NCI-H510A (cell line): ENCODE measurements at places on chromosomes 16 and 17.

GRCh38 chr16:67872631-67873434, at the start of gene EDC4:
EDC4 (plus strand) TSS chr16:67873052; CDS start chr16:67873262, 210 bp downstream.
- peak; percentile 32 for DNase-seq

DNA sequence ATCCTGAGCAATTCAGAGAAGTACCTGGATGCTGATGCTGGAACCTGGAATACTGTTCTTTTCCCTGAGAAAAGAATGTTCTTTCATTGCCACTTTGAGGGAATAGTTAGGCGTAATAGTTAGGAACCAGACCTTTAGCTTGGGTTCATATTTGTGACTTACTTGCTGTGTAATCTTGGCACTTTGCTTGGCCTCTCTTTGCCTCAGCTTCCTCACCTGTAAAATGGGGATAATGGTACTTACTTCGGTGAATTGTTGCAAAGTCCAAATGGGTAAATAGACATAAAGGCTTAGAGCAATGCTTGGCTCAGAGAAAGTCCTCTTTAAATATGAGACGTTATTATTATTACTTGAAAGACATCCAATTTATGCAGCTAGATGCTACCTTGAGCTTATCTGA, 55.0 kb upstream of the CLEC19A start:
- DNase-seq, result no peak

DNA sequence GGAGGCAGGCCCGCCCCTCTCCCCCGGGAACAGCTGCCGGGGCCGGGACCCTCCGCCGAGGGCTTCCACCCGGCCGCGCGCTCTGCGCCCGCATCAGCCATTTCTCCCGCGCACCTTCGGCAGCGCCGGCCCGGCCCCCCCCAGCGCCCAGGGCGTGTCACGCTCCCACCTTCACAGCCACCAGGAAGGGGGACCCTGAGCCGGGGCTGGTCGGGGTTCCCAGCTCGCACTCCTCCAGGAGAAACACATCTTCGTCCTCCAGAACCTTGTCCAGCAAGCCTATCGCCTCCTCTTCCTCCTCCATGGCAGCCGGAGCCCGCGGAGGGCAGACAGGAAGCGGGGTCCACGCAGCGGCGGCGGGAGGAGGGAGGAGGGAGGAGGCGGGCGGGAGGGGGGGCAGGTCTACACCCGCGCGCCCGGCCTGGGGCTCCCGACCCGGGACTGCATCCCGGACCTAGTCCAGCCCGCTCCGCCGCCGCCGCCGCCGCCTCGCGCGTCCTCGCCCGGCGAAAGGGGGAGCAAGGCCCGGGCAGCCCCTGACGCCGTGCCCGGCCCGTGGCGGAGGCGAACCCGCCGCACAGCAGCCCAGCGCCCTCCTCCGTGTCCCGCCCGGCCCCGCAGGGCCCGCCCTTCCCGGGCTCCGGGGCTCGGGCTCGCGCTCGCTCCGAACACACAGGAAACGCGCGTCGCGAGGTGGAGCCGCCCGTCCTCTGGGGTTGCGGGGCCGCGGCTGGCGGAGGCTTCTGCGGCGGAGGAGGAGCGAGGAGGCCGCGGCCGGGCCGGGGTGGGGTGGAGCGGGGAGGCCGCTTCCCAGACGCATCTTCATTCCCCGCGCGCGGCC, 70.8 kb downstream of the ABR start:
- DNase-seq, result no peak

GRCh38 chr16:4373909-4374742, 2.5 kb downstream of the VASN start:
- no peak for DNase-seq

GRCh38 chr17:18994631-18995030, 9.9 kb downstream of the FAM83G start:
- no peak for DNase-seq

GRCh38 chr17:81094509-81095382, 59.8 kb downstream of the BAIAP2 start:
- DNase-seq, result peak; percentile 56

GRCh38 chr17:19335951-19336631, 26.4 kb downstream of the B9D1 start:
- DNase-seq, result no peak

- DNase-seq, result no peak
These were observed 59.0 kb upstream of the MED9 start for GRCh38 chr17:17417718-17418181.

GRCh38 chr17:43650471-43650870, 11.3 kb downstream of the MEOX1 start:
- no peak for DNase-seq

GRCh38 chr16:19104607-19105006, 9.2 kb upstream of the ITPRIPL2 start:
- no peak for DNase-seq

DNA sequence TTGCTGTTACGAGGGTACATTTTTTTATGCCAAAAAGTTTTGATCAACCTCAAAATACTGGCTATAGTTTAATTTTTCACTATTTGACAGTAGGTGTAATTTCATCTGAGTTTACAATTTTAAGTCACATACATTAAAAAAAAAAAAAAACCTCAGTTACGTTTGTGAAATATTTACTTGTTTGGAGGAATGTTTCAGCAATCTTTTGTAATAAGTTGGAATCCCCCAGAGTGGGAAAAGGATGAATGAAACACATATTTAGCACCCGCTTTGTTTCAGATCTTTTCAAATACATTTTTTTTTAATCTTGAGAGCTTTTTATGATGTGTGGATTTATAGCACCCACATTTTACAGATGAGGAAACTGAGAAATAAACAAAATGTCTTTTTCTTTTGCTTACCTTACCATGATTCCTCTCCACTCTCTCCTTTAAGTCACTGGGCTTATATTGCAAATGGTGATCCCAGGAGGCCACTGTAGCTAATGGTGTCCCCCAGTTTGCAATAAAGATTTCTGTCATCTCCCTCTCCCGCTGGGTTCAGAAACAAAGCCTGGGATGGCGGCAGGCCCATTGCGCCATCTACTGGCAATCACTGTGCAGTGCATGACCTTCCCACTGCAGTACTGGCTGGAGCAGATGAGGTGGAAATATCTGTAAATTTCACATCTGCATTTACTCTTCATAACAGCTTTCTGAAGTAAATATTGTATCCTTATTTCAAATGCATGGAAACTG, 27.7 kb downstream of the TBC1D3B start:
- DNase-seq, result no peak

DNA sequence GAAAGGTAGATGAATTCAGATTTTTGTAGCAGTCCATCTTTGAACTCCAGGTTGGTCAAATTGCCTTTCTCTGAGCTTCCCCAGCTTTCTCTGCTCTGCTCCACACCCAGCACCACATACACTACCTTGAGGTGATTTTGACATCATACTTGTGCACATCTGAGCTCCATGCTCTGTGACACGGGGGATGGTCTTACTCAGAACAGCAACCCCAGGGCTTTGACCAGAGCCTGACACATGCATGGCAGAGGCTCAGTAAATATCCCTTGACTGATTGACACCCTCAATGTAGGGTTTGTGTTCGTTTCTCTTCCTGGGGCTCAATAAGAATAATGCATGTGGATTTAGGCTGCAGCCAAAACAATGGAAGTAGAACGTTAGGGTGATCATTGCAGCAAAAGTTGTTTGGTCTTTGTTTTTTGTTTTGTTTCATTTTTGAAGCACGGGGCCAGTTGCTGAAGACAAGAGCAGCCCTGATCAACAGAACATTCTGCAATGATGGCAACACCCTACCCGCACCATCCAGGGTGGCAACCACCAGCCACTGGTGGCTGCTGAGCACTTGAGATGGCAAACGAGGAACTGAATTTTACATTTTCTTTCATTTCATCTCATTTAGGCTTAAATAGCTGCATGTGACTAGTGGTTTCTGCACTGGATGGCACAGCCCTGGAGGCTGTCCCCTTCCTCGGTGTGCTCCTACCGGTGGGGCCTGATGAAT, 224.8 kb upstream of the TNRC6C start:
- DNase-seq, result no peak

DNA sequence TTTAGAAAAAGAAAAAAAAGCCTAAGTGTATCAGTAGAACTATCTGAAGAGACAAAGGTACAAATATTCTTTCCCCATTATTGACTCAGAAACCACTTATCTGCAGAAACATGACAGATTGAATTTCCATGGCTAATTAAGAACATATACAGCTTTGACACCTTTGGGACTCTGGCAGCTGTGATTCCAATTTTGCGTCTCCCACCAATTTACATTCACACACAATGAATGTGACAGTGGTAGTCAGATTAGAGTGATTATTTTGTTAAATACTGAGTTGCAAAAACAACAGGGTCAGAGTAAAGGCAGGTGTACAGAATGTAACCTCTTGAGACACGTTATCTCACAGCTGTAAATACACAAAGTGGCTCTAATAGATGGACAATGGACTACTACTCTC, 5.3 kb upstream of the PPM1D start:
- no peak for DNase-seq

- no peak for DNase-seq
These were observed 55.8 kb downstream of the MYH13 start for GRCh38 chr17:10316801-10317542.

- DNase-seq, result no peak
These were observed 15.7 kb downstream of the ALDH3A2 start for GRCh38 chr17:19664136-19664820.

- no peak for DNase-seq
These were observed 171.5 kb downstream of the PARN start for GRCh38 chr16:14458576-14458975.

DNA sequence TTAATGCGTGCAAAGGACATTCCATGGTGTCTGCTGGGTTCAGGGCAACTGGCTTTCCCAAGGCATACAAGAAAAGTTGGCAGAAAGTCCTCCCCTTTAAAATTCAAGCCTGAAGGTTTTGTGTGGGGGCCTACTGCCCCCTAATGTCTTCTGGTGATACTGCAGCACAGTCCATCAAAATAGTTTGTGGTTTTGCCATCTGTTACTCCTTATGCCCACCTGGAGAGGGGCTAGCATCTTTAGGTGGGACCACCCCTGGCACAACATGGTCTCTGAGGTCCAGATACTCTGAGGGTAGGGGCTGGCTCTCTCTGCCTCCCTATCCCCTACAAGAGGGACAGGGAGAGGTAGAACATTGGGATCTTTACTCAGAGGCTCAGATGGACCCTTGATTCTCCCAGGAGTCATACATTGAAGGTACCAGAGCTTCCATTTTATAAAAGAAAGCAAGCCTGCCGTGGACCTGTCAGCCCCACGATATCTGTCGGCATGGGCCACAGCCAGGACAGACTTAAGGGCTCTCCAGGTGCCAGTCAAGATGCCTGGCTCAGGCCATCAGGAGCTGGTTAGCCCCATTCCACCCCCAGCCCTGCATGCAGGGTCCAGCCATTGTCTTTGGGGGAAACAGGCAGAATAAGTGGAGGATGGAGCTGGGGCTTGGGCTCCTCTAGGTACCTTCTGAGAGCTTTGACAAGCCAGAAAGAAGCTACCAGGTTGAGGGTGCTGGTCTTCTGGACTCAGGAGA, 6.3 kb downstream of the ESRP2 start:
- DNase-seq, result no peak

DNA sequence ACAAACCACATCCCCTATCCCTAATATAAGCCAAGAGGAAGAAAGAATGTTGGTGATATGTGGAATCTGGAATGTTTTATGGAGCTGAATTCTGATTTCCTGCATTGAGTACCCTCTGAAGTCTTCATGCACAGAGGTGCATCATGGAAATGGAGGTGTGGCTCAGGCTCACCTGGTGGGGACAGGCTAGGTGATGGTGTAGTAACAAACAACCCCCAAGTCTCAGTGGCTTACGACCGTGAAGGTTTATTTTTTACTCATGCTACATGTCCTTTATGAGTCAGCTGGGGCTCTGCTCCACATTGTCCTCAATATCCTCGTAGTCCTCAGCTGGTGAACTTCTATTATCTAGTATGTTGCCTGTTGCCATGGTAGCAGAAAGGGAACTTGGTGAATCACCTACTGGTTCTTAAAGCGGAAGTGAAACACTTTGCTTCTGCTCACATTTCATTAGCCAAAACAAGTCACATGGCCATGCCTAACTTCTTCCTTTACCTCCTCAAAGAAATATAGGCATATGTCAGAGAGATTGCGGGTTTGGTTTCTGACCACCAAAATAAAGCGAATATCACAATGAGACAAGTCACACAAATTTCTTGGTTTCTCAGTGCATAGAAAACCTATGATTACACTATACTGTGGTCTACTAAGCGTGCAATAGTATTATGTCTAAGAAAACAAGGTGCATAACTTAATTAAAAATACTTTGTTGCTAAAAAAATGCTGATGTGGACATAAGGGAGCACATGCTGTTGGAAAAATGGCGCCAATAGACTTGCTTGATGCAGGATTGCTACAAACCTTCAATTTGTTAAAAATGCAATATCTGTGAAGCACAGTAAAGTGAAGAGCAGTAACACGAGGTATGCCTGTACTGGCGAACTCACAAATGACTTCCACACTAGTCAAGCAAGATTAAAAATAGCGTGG, at the start of gene PMFBP1:
Gene PMFBP1 (minus strand): TSS at position 51 of the 930 bp plus-strand sequence. CDS start 947 bp downstream, outside the sequence.
- peak; percentile 21 for DNase-seq

DNA sequence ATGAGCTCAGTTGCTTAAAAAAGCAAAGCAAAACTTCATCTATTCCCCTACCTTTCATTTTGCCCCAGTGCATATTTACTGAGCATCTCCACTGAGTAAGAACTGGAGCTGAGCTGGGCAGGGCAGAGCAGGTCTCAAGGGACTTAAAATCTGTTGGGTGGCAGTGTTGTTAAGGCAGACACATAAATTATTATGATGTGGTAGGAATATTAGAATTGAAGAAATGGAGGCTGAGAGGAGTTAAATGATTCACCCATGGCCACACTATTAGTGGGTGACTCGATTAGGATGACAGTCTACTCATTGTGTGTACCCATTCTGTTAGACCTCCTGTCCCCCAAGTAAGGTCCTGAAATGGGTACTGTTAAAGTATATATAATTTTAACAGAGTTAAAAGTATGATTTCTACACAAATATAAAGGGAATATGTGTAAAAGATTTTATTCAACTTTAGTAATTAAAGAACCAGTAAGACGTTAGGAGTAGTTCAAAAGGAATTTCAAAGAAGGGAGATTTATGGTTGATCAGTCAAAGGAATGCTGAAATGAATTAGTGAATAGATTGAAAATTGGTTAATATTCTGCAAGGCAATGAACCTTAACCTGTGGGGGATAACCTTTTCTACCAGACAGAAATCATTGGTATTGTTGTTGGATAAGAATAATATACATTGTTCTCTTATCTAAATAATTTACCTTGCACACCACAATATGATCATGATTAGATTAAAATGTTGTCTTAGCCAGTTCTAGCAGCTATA, 17.5 kb downstream of the ITGB3 start:
- DNase-seq, result no peak

- no peak for DNase-seq
These were observed 77.6 kb downstream of the PRKCA start for GRCh38 chr17:66379996-66380395.

DNA sequence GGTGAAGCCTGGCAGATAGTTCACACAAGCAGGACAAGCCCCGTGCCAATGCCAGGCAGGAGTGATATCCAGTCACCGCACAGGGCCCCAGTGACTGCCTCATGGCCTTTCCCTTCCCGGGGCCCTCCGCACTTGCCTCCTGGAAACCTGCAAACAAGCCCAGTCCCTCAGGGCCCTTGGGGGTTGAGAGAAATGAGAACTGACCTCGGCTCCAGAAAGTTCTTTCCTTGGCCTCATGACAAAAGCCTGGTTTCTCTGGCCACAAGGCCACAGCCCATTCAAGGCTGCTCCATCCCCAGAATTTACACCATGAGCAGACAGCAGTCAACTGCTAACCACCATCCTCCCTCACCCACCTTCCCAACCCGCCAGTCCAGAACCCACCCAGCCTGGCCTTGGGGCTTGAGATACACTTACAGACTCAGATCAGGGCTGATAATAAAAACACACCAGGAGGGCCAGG, 77.6 kb downstream of the CCDC182 start:
- DNase-seq, result no peak
